ENCODE measurements at places on chromosomes 2 and 18.

DNA sequence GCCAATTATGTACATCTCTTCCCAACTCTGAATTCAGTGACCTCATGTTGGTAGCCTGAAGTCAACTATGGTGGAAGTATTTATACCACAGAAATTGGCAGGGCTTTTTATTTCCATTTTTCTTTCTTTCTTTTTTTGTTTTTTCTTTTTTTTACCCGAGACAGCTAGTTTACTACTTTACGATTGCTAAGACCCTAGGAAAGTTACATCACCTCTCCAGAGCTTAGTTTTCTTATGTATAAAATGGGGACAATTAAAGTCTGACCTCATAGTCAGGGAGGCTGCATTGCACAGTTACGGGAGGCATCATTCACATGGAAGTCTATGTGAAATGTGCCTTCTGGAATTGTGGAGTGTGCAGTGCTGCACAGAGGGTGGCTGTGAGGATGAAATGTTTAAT is 194.3 kb downstream of the MTX2 start:
- no peak for DNase-seq

DNA sequence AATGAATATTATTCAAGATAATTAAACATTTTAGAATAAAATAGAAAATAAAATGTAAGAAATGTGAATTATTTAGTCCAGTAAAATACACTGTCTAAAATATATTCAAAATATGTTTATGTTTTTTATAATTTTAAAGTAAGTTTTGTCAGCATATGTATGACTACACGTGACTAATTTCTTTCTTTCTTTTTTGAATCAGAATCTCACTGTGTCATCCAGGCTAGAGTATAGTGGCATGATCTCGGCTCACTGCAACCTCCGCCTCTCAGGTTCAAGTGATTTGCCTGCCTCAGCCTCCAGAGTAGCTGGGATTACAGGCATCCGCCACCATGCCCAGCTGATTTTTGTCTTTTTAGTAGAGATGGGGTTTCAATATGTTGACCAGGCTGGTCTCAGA is 19.1 kb upstream of the INO80D start:
- peak; percentile 19 for DNase-seq

DNA sequence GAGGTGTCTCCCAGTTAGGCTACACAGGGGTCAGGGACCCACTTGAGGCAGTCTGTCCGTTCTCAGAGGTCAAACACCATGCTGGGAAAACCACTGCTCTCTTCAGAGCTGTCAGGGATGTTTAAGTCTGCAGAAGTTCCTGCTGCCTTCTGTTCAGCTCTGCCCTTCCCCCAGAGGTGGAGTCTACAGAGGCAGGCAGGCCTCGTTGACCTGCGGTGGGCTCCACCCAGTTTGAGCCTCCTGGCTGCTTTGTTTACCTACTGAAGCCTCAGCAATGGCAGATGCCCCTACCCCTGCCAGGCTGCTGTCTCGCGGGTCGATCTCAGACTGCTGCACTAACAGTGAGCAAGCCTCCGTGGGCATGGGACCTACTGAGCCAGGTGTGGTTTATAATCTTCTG is 346.3 kb downstream of the CELF4 start:
- no peak for DNase-seq

DNA sequence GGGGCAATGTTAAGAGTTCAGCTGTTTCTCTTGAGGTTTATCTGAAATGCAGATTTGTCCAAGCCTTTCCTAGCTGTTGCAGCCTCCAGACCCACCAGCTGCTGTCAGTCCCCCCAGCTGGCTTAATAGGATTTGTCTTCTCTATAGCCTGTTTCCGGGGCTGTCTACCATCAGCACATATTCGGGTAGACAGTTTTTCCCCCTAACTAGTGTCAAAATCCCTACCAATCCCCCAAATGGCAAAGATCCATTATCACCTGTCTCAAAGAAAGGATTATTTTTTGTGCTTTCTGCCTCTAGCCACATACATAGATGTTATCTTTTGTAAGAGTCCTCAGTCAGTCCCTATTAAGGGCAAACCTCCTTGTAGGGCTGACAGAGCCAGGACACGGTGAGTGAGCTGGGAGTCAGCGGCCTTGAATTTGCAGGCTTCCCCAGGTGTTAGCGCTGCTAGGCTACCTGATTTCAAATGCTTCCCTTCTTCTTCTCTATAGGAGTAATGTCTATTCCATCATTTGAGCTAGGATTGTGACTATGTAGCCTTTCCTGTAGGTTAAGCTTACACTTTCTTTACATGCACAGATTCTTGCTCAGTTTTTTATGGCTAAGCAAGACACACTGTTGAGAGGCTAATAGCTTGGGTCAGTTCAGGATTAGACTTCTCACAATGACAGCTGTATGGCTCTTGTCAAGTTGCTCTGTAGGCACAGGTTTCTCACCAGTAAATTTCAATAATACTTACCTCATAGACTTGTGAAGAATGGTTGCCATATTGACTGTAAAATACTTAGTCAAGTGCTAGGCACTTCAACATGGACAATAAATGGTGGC is 171.1 kb upstream of the UNC80 start:
- DNase-seq: no peak

All from activated CD4-positive, alpha-beta T cell treated with anti-CD3 and anti-CD28 coated beads, Interleukin-2, amount 50 U/mL, for 16 hours (primary cell).